ENCODE measurements at places on chromosomes 13 and 19.

DNA sequence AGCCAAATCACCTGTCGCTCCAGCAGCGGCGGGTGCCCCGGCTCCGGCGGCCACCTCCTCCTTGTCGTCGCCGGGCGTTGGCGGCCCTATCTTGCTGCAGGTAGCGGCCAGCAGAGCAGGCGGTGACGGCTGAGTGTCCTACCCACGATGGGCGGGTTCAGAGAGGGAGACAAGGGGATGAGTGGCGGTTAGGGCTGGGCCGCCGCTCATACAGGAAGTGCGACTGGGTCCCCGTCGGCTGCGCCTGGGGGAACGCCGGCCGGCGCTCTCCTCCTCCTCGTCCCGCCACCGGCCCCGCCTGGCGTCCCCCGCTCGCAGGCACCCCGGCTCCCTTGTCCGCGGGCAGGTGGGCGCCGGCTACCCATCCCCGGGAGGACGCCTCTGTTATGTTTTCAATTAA is 1692.0 kb downstream of the SLITRK5 start:
- DNase-seq: no peak

DNA sequence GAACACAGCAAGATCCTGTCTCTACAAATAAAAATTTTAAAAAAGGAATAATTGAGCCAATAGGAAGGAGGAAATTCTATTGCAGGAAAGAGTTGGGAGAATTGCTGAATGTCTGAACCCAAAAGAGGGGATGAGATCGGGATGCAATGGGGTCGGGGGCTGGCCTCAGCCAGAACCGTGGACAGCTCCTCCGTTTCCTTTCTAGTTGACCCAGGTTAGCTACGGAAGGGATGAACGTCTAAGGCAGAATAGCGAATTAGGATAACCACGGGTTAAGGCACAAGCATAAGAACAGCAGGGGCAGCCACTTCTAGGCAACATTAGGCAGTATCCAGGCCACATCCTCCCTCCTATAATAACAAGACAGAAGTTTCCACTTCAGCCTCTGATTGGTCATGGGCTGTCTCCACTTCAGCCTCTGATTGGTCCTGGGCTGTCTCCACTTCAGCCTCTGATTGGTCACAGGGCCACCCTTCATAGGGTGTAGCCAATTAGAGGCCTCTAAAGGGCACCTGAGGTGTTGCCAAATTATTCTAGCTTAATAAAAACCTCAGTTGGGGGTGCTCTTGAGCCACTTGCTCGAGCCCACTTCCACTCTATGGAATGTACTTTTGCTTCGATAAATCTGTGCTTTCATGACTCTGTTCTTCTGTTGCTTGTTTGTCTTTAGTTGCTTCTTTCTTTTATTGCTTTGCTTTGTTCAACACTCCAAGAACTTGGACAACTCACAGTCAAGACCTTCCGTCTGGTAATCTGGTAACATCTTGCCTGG is 24.9 kb upstream of the TPM4 start:
- no peak for DNase-seq

DNA sequence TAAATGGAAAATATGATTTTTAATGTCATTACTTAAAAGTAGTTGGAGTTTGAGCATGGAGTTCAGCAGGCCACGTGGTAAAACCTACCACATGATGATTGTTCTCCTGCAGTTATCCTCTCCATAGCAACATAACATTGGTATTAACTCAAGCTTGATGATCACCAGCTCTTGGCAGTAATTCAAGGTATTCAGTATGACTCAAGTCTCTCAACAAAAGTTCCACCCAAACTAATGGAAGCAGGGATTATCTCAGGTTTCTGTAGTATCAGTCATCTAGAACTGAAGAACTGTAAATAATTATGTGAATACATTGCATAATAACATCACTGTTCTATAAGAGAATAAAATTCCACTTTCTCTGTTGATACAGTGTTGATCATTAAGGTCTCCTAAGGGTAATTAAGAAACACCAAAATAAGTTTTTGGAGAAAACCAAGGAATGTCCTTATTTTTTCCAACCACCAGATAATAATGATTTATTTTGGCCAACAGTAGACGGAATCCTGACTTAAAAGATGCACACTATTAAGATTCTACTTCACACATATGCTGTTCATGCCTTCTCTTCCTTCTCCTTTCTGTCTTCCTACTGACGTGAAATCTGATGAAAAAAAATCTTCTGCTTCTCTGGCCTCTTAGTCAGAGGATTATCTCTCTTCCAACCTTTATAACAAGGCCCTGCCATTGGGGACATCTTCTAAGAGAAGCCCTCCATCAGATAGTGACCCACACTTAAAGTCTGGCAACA is 1092.3 kb downstream of the EFNB2 start:
- DNase-seq: no peak

- no peak for DNase-seq
Observed at GRCh38 chr13:98536729-98537128, 40.2 kb downstream of the STK24 start.

DNA sequence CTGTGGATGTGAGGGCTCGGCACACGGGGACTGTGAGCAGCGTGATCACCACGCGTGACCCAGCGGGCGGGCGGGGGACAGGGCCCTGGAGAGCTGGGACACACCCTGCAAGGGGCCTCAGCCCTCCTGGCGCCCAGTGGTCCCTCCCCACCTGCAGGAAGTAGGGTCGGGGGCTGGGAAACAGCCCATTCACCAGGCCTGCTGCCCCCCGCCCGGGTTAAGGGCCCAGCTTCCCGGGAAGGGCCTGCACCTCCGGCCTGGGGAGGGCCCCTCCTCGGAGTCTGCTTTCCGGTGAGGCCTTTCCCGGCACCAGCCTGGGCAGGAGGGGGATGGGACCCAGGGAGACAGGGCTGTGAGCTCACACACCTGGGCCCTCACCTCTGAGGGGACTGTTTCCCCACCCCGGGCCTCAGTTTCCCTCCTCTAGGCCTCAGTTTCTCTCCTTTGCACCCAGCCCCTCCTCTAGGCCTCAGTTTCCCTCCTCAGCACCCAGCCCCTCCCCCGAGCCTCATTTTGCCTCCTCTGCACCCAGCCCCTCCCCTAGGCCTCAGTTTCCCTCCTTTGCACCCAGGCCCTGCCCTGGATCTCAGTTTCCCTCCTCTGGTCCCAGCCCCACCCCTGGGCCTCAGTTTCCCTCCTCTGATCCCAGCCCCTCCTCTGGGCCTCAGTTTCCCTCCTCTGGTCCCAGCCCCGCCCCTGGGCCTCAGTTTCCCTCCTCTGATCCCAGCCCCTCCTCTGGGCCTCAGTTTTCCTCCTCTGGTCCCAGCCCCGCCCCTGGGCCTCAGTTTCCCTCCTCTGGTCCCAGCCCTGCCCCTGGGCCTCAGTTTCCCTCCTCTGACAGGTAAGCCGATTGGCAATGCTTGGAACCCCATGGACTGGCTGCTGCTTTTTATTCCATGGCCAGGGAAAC is 1.9 kb upstream of the MADCAM1 start:
- DNase-seq: no peak

- no peak for DNase-seq
Observed at GRCh38 chr13:101757446-101758039, 305.1 kb downstream of the ITGBL1 start.

DNA sequence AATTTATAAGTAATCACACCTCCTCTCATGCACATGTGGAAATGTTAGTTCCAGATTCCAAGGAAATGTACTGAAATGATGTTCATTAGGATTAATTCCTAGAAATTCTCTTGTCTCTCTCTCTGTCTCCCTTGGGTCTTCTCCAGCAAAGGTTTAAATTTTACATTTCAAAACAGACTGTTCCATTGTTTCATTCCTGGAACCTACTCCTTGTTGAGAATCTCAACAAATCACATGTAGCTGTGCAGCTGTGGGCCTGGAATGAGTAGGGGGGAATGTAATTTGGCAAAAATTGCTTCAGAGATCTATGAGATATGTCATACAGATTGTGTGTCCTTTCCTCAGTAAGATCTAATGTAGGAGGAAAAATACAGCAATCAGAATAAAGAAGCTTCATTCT is 46.2 kb upstream of the RFXAP start:
- no peak for DNase-seq

DNA sequence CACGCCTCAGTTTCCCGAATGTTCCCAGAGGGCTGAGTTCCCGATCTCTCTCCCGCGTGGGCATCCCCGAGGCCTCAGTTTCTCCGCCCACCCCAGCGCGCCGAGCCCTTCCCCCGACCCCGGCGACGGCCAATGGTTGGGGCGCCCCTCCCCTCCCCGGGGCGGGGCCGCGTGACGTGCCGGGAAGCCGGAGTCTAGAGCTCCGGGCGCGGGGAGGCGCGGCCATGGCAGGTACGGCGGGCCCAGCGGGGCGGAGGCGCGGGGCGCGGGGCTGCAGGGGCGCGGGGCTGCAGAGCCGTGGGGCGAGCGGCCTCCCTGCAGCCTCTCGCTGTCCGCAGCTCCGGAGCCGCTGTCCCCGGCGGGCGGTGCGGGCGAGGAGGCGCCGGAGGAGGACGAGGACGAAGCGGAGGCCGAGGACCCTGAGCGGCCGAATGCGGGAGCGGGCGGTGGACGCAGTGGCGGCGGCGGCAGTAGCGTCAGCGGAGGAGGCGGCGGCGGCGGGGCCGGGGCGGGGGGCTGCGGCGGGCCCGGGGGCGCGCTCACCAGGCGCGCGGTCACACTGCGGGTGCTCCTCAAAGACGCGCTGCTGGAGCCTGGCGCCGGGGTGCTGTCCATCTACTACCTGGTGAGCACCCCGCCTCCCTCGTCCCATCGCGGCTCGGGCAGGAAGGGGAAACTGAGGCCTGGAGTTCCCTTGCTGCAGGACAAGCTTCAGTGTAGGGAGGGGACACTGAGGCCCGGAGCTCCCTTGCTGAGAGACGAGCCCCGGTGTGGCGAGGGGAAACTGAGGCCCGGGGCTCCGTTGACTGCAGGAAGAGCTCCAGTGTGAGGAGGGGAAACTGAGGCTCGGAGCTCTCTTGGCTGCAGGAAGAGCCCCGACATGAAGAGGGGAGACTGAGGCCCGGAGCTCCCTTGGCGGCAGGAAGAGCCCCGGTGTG is at the start of gene MPND:
TSS of gene MPND (plus strand) at position 193 of the 938 bp plus-strand sequence. CDS start at position 225, 32 bp downstream.
- DNase-seq: peak; percentile 91

- no peak for DNase-seq
Observed at GRCh38 chr13:100365680-100366079, 222.9 kb downstream of the GGACT start.

DNA sequence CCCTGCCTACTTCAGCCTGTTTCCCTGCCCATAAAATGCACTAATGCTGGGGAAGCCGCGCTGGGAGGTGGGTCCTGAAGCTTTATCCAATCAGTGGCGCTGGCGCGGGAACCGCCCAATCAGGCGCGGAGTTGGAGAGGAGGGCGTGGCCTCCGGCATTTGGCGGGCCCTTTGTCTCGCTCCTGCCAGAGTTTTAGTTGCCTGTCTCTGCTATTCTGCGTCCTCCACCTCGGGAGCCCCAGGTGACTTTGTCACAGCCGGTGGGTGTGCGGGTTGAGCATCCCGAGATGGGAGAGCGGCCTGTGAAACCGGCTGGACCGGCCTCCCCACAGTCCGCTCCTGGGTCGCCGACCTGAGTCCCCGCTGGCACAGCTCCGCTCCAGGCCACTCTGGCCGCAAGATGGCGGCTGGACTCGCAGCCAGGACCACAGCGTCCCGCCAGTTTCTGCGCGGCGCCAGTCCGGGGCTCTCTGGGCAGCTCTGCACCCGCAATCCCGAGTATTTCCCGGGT is 30.7 kb upstream of the ZNF429 start:
- peak; percentile 7 for DNase-seq

GRCh38 chr13:114027046-114027715 is 53.3 kb upstream of the C13orf46 start:
- DNase-seq: no peak

- DNase-seq: no peak
Observed at GRCh38 chr13:102277286-102277685, 124.6 kb downstream of the FGF14 start.

DNA sequence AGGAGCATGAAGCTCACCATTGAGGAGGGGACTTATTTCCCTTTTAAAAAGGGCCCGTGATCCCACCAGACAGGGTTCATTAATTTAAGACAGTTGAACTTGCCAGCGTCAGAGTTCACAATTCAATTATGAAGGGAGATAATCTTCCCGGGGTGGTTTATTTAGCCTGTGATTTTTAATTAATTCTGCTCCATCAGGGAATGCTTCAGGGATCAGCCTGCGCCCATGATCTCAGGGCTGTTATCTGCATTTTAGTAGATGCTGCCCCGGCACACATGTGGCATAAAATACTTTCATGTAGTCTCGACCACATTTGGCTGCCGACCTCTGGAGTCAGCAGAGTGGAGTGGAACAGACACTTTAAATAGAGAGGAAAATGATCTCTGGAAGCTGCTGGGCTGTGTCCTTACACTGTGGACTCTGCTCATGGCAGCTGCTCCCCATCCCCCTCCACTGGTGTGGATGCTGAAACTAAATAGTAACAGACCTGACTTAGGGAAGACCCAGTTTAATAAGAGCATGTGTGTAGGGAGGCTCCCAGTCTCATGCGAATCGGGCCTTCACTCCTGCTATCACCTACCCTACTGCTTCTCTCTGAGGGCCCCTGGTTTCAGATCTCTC is 256.9 kb downstream of the TEX29 start:
- DNase-seq: no peak

DNA sequence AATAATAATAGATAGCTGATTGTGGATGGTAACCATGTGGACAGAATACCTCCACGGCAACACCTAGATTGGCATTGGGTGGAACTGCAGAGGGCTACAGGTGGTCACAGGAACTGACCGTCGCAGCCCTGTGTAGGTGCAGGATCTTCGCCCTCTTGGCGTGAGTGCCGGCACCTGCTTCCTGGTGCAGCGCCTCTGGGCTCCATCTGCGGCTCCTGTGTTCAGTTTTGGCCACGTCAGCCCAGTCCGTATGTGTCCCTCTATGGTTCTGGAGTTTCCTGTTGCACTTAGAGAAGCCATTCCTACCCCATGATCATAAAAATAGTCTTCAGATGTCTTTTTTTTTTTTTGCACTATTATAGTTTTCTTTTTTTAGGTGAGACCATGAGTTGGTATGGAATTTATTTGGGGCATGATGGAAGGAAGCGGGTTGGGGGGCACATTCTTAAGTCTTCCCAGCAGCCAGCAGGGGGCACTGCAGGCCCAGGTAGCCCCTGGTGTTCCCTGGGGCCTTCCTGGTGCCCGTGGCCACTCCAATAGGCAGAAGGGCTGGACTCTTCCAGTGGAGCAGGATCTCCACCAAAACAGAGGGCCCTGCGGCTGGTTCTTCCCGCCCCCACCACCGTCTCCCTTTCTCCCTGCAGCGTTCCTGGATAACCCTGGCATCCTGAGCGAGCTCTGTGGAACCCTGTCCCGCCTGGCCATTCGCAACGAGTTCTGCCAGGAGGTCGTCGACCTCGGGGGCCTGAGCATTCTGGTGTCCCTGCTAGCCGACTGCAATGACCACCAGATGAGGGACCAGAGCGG is 10.1 kb upstream of the SLC25A42 start:
- DNase-seq: peak; percentile 52

GRCh38 chr13:104987621-104988020 is 1547.8 kb downstream of the EFNB2 start:
- no peak for DNase-seq

GRCh38 chr19:20038358-20039202 is 725 bp downstream of the ZNF682 start:
- DNase-seq: no peak

- DNase-seq: no peak
Observed at GRCh38 chr13:71320452-71320851, 546.6 kb downstream of the DACH1 start.
